Left ventricle myocardium inferior (tissue), 1 donor: ENCODE measurements at places on chromosomes 1 and 21.

DNA sequence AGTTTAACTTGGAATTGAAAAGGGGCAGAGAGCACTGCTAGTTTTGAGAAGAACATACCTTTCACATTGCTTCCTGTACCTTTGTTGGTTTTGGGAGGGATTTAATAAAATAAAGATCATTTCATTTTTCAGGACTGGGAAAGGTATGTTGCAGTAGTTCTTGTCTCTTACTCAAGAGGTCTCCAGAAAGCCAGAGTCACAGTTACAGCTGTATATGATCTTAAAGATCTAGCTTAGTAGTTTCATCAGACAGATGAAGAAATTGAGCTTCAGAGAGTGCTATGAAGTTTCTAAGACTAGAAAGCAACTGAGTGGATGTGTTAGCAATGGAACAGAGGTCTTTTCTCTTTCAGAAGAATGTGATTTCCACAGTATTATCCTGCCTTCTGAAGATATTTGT, 1.0 kb downstream of the OR10K2 start:
- no peak for DNase-seq

DNA sequence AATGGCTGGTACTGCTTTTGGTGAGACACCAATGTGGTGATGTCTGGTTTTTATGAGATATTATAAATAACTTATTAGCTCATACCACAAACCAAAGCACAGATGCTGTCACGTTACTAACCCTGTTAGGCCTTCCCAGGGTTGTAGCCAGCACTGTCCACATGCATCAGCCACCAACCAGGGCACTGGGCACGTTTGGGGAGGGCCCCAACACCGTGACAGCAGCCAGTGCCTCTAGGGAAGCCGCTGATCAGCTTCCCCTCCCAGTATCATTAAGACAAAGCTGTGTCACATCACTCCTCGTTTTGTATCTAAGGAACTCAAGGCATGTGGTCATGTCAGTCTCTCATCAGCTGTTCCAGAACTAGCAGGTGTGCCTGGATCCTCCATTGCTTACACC, 13.9 kb downstream of the URB1 start:
- peak; percentile 49 for DNase-seq

- DNase-seq: peak; percentile 12
Observed at GRCh38 chr1:5993556-5994491, 1.6 kb upstream of the NPHP4 start.

GRCh38 chr1:8314346-8315280, 3.3 kb upstream of the SLC45A1 start:
- DNase-seq: peak; percentile 63

DNA sequence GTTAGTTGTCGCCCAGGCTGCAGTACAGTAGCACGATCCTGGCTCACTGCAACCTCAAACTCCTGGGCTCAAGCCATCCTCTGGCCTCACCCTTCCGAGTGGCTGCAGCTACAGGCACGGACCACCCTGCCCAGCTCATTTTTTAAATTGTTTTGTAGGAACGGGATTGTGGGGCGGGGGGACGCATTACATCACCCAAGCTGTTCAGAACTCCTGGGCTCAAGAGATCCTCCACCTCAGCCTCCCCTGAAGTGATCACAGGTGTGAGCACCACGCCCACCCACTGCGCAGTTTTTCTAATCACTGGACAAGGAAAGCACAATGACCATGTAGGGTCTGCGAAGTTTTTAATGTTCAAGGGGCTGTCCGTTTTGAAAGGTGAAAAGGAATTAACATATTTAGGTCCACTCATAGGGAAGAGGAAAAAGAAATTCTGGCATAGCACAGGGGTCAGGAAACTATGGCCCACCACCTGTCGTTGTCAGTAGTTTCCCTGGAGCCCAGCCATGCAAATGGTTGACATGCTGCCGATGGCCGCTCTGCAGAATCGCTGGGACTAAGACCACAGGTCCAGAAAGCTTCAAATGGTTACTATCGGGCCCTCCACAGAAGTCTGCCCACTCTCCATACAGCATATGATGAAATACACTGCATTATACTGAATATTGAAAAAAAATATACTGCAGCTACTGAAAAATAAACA, 26.0 kb downstream of the SETD4 start:
- no peak for DNase-seq

DNA sequence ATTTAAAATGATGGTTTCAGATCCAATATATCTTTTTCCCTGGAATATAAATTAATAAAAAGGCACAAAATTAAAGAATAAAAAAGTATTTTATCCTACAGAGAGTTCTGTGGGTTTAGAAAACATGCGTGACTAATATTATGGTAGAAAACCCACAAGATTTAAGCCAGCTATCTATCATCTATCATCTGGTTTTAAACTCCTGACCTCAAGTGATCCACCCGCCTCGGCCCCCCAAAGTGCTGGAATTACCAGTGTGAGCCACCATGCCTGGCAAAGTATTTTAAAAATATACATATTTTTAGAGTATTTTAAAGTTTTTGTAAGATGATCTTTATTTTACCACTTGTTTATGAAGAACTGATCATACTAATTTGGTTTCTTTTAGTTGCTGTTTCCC, 79.5 kb downstream of the NRIP1 start:
- DNase-seq: no peak

GRCh38 chr1:45686288-45687013, at the start of gene GPBP1L1:
Gene GPBP1L1 (minus strand): TSS chr1:45686533. CDS start chr1:45659087, 27,446 bp downstream.
- peak; percentile 98 for DNase-seq
